DMS79 (cell line): ENCODE measurements at places on chromosomes 7 and 10.

DNA sequence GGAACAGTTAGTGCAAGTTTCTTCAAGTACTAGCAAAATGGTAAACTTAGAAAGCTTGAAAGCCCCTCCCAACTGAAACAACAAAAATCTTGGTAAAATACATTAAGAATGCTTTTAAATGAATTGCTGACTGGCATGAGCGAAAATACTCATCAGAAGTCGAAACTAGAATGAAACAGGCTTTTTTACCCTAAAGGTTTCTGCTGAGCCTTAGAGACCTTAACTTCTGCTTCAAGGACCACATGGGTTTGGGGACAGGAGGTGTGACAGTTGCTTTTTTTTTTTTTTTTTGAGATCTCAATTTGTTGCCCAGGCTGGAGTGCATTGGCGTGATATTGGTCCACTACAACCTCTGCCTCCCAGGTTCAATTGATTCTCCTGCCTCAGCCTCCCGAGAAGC, 100.3 kb downstream of the MTPAP start:
- DNase-seq = no peak

DNA sequence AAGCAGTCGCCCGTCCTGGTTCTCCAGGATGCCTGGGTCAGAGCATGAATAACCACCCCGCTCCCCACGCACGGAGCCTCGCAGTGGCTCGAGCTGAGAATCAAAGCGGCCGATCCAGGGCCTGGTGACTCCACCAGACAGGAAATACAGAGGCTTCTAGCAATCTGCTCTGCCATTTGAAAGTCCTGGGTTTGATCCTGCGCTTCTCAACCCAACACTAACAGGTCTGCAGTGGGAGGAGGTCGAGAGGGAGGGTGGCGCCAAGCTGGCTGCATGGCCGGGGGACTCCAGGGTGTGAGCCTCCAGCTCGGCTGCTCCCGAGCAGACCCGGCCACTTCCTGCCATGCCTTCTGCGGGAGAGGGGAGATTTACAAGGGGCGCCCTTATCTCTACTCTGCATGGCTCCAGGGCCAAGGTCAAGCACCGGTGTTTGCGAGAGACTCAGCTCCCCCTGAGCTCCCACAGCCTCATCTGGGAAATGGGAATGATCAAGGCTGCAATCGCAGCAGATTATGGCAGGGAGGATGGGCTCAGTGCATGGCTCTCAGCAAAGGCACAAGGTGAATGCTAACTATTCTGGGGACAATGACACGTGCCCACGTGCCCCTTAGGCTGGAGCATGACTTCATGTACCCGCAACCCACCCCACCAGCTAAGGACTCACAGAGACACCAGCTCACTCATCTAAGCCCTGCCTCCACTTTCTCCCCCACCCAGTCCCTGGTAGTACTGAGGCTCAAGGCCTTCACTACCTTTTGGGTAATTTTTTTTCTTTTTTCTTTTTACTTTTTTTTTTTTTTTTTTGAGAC, 73.9 kb upstream of the TNRC18 start:
- DNase-seq = no peak

- DNase-seq = no peak
Measured at GRCh38 chr7:28356619-28357018, 55.7 kb upstream of the CREB5 start.

DNA sequence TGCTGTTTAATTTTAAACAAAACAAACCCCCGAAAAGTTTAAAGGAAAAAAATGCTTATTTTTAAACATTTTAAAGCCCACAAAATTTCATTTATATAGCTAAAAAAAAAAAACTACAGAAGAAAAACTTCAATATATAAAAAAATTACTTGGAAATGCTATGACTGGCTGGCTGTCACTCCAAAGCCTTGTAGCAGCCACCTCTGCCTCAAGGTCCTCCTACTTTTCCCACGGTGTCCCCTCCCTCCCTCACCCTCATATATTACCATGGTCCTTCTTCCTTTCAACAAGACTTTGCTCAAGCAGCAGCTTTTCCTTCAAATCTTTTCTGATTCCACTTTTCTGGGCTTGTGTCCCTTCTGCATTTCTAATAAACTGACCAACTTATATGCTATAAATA, 122.0 kb downstream of the TPK1 start:
- no peak for DNase-seq

DNA sequence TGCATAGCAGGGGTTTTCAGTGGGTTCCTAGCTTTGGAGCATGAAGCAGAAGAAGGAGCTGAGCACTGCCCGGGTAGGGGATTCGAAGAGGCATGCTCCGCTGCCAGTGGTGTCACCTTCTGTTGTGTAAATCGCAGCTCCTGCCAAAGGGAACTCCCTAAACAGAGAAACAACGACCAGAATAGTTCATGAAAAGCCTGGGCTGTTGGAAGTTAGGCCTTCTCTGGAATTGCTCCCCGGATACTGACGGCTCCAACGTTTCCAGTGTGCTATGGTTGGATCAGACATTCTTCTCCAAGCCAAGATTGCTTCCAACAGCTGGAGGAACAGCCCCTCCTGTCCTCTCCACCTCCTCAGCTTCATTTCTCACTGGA, 546.0 kb upstream of the FZD8 start:
- no peak for DNase-seq

DNA sequence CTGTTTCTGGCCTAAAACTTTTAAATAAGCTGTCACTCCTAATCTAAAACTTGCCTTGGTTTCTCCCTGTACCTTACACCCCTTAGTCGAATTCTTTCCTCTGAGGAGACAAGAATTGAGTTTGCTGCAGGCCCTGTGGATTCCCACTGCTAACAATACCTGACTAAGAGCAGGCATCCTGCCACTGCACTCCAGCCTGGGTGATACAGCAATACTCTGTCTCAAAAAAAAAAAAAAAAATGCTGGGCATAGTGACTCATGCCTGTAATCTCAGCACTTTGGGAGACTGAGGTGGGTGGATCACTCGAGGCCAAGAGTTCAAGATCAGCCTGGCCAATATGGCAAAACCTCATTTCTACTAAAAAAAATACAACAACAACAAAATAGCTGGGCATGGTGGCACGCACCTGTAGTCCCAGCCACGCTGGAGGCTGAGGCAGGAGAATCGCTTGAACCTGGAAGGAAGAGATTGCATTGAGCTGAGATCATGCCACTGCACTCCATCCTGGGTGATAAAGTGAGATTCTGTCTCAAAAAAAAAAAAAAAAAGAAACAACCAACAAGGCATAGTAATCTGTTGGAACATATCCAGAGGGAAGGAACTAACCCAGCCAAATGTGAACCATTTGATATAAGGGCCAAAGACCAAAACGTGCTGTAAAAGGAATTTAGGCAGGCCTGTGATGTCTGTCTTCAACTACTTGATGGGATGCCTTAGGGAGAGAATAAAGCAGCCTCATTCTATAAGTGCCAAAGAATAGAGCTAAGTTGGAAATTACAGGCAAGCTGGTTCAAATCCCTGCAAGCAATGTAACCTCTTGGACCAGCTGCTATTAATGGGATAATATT, 732.7 kb upstream of the AUTS2 start:
- DNase-seq = no peak

GRCh38 chr7:4077980-4078379, 604.1 kb upstream of the FOXK1 start:
- DNase-seq = no peak

DNA sequence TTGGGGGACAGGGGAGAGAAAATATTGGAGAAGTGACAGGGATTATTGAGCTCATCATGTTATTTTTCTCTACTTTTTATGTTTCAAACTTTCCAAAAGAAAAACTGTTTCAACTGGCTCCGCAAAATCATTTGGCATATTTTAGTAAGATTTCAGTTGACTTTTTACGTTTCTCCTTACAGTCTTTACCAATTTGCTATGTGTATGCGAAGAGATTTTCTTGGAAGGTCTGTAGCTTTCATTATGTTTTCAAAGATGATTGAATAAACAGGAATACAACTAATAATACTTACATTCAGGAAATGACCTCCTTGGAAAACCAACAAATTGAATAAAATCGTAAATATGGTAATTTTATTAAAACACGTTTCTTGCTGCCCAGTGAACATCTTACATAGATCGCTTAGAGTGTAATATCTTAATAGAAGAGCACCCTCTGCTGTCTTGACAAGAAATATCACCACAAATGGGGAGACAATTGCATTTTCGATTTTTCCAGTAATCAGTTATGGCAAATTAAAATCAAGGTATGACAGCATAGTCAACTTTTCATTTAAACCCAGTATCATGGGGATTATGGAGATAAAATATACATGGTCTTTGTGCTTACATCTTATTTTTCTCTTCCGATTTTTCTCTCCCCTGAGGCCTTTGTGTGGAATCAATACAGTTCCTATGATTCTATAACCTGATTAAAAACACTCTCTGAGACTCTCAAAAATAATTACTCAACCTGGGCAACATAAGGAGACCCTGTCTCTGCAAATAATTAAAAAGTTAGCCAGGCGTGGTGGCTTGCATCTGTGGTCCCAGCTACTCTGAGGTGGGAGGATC, 43.1 kb downstream of the MBL2 start:
- no peak for DNase-seq

- DNase-seq = peak; percentile 34
Measured at GRCh38 chr7:95871075-95871848, 98.9 kb downstream of the DYNC1I1 start.

- no peak for DNase-seq
Measured at GRCh38 chr7:126044662-126045061, 1115.0 kb upstream of the POT1 start.

DNA sequence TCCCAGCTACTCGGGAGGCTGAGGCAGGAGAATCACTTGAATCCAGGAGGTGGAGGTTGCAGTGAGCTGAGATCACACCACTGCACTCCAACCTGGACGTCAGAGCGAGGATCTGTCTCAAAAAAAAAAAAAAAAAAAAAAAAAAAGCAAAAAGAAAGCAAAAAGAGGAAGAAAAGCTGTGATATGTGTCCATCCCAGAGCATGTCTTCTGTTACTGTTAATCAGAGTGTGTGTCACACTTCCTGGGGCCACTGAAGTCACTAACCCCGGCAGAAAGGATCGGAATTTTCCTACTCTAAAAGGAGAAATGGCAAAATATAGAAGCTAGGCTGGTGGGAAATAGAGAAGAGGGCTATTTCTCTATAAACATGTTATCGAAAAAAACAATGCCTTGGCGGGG, 11.9 kb downstream of the PIK3AP1 start:
- DNase-seq = no peak

DNA sequence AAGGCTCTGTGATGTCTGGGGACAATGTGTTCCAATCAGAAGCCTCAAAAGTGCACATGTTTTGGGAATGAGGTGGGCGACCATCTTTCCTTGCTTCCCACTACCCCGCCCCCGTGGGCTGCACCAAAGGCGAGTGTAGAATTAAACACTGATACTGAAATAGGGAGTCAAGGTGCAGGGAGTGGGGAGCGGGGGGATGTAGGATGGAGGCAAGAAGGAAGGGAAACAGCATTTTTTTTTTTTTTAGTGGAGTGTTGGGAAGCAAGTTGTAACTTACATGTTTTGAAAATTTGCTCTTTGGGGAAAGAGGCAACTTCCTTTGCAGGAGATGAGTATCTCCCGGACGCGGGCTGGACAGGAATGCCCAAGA, 484 bp upstream of the DLX5 start:
- DNase-seq = no peak

- DNase-seq = peak; percentile 24
Measured at GRCh38 chr7:43905956-43906330, 453 bp downstream of the URGCP start.

GRCh38 chr10:103695584-103696005, 159.8 kb downstream of the SH3PXD2A start:
- no peak for DNase-seq

DNA sequence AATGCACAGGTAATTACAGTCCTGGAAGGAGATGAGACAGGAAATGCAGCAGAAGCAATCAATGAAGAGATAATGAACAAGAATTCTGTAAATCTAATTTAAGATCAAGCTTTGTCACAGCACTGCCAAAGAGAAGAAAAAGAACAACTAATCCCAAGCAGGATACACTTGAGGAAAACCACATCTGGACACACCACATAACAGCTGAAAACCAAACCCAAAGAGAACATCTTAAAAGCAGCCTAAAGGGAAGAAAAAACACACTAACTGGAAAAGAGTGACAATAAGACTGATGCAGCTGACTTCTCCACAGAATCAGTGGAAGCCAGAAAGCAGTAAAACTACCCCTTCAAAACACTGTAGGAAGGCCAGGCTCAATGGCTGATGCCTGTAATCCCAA, 10.2 kb downstream of the CYTH3 start:
- no peak for DNase-seq

GRCh38 chr10:47058961-47059391, 147.7 kb downstream of the PTPN20 start:
- no peak for DNase-seq

DNA sequence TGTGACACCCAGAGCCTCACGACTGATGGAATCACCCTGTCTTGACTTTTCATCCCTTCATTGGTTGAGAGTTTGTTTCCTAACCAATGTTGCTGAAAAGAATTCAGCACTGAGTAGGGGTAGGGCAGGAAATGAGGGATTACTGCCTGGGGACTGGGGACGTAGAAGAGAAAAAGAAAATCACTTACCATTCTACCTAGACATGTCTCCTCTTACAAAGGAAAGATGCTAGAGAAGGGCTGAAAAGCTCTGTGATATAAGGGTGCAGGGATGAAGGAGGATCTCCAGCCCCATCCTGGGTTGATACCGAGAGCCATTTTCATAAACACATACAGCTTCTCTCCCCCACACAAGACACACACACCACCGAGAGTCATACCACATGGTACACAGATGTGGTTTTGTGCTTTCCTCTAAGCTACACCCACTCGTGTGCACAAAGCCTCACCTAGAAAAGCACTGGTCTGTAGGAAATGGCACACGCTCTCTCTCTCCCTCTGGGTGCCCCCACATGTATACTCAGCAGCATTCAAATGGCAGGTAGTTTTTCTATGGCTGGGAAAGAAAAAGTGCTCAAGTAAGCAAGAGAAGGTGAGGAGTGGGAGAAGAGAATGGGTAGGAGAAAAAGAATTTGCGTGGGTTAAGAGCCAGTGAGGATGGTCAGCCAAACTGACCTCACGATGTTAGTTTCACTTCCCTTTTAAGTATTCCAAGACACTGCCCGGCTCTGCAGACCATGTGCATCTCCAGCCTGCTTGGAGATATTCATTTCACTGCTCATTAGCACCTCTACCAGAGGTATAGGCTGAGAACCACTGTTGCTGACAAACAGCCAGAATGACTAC, 85.8 kb downstream of the CALD1 start:
- DNase-seq = no peak

GRCh38 chr7:103914147-103914899, 75.1 kb downstream of the RELN start:
- DNase-seq = no peak

DNA sequence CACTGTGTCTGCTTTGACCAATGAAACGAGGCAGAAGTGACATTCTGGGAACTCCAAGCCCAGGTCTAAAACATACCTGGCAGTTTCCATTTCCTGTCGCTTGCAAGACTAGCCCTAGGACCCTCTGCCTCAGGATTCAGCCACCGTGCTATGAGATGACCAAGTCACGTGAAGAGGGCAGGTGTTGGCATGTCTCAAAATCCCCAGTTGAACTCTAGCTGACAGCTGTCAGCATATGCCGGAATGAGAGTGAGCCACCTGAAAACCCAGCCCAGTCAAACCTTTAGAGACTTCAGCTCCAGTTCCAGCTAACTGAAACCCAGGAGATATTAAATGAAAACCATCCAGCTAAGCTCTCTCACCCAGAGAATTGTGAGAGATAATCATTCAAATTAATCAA, 89.9 kb upstream of the PPP1R3A start:
- DNase-seq = no peak
